T-helper 17 cell (primary cell): ENCODE measurements at places on chromosomes 4 and X.

- DNase-seq, result no peak
Measured at GRCh38 chrX:29530501-29530900, 684.9 kb upstream of the MAGEB2 start.

- DNase-seq, result no peak
Measured at GRCh38 chr4:146442801-146443200, 78.9 kb downstream of the SLC10A7 start.

GRCh38 chr4:2820216-2820982, 23.2 kb upstream of the ADD1 start:
- DNase-seq, result no peak

GRCh38 chrX:54230435-54231148, 47.5 kb upstream of the FAM120C start:
- DNase-seq, result no peak

DNA sequence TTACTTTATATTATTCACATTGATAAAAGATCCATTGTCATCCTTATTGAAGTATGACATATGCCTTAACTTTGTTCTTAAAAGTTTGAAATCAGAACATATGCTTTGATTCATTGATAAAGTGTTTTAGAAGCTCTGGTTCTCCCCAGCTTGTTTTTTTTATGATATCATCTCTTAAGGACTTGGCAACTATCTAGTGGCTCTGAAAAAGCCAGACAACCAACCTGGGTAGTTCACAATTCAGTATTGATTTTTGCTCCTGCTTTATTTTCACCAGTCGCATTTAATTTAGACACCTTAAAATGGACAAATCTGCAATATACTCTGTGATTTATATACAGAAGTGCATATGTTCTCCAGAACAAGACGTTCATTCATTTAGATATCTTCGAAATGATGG, 70.1 kb downstream of the GRIA2 start:
- no peak for DNase-seq

DNA sequence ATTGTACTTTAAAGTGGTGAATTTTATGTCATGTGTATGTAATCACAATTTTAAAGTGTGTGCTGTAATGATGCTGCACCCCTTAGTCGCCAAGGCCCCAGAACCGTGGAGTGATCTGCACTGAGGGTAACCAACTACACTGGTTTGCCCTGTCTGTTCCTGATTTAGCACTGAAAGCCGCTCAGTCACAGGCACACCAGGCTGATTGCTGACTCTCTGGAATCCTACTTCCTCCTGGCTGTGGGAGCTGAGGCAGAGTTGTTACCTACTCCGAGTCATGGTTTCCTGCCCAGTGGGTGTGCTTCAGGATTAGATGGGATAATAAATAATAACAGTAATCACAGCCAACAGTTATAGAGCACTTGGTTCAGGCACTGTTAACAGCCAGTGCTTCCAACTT, 645.4 kb downstream of the BCOR start:
- DNase-seq, result no peak

DNA sequence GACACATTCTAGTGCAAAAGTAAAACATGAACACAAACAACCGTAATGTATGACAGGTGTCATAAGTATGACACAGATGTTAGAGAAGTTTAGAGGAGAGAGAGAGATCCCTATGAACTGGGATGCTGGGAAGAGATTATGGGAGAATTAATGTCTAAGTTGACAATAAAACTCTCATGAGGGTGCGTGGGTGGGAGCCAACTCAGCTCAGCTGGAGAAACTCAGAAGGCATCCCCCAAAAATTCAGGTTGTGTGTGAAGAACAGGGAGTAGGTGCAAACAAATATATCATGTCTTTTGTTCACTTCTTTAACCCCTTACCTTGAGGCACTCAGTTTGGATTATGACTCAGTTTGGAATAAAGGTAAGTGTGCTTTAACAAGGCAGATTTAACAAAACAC, 484.1 kb downstream of the INPP4B start:
- no peak for DNase-seq

DNA sequence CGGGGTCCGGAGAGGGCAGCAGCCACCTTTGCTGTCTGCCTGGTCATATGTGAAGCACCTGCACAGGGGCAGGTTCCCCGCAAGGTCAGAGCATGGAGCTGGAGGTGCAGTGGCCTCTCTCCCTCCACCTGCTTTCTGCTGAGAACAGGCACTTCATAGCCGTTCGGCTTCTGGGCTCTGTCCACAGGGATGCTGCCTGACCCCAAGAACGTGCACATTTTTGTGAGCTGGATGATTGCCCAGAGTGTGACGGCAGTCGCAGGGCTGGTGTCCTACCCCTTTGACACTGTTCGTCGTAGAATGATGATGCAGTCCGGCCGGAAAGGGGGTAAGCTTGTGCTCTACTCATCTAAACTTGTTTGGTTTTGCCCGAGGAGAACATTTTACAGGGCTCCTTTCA, 2.5 kb downstream of the SLC25A4 start:
- no peak for DNase-seq
